Stimulated activated CD8-positive, alpha-beta memory T cell treated with anti-CD3 and anti-CD28 coated beads, Interleukin-15, amount 100 ng/mL, for 4 hours (primary cell): ENCODE measurements at places on chromosomes 16 and 17.

- no peak for DNase-seq
These were observed 11.7 kb downstream of the COL1A1 start for GRCh38 chr17:50189550-50190292.

GRCh38 chr16:774086-775001, 13.8 kb downstream of the MSLN start:
- DNase-seq = no peak

DNA sequence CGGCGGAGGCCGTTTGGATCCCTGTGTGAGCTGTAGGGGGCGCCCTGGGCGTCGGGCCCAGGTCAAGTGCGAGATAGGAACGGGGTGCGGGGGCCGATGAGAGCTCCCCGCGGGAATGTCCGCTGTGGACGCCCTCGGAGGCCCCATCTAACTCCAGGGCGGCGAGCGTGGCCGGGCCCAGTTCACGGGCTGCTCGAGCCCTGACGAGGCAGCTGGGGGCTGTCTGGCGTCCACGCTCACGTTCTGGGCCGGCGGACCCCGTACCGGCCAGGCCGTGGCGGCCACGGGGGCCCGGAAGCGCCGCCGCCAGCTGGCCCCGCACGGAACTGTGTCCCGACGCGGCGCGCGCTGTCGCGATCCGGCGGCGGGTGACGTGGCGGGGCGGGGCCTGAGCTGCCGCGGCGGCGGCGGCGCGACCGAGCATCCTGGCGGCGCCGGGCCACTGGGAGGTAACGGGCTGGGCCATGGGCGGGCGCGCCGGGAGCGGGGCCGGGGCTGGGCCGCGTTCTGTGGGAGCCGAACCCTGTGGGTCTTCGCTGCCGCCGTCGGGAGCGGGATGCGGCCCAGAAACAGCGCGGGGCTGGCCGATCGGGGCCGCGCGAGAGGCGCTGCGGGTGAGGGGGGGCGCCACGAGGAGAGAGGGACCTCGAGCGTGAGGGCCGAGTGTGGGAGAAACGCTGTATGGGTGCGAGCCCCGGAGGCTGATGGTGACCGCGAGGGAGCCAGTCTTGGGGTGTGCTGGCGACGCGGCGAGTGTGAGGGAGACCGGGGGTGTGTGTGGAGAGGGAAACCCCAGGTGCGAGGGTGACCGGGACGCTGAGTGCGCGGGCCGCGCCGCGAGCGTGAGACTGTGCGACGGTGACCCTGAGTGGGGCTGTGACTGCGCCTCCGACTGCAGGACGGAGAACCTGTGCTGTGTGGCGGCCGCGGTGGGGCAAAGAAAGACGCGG, at the start of gene SLC7A6:
Gene SLC7A6, plus strand, starts transcription at position 399 of the 950 bp plus-strand sequence. CDS start 10,201 bp downstream, outside the sequence.
- DNase-seq = peak; percentile 63

DNA sequence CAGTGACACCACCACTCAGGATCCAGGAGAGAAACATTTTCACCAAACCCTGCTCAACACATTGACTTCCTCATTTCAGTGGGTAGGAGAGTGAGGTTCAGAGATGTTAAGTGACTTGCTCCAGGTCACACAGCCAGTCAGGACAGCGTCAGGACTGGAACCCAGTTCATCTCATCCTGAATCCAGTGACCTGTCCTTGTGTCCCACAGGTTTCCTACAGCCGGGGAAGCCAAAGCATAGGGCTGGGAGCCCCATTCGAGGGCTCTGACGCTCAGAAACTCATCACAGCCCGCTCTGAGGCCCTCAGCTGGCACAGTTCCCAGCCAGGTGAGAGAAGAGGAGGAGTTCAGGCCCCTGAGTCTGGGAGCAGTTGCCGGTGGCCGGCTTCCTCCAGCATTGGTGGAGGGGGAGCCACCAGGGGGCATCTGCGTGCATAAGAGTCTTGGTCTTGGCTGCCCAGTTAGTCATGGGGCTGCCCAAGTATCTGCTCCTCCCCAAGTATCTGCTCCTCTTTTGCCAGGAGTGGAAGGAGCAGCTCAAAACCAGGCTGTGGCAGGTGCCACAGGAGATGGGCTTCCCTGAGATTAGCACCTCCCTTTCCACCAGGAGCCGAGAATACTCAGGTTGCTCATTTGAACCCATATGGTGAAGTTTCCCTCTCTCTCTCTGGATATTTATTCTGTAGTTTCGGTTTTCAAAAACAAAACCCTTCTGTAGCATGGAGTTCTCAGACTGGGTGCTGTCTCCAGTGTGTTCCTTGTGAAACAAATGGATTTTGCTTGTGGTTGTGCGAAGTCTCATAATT, 56.0 kb downstream of the TNFRSF13B start:
- DNase-seq = no peak

GRCh38 chr16:88653101-88653500, 2.2 kb upstream of the CYBA start:
- DNase-seq = no peak

- DNase-seq = no peak
These were observed 32.1 kb downstream of the NDE1 start for GRCh38 chr16:15682105-15682570.

- no peak for DNase-seq
These were observed 60.2 kb upstream of the ZKSCAN2 start for GRCh38 chr16:25317732-25318316.

DNA sequence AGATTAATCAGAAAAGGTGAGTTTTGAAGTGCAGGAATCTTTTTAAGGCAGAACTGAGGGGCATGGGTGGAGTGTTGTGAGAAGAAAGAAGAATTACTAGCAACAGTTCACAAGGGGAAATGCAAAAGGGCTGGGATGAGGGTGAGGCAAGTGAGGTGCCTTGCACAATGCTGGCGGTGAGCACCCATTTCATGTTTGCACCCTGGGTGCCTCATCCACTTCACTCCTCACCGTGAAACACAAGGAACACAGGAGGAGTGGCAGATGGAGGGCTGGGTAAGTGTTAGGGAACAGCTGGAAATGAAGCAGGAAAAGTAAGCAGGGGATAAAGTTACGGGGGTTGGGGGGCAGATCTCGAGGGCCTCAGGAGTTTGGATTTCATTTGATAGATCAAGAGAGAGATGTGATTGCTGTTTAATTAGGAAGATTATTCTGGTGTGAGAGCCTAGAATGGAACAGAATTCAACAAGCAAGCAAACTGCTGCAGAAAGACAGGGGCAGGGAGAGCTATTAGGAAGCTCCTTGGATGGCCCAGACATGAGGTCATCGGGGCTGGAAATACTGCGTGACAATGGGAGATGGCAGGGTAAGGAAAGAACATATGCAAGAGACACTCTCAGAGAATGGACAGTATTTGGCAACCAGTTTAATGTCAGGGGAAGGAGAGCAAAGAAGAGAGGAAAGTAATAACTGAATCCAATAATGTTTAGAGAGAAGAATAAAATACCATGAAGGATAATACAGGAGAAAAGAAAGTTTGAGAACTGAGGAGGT, 8.3 kb upstream of the HEATR6 start:
- no peak for DNase-seq

- no peak for DNase-seq
These were observed 81.5 kb downstream of the CA4 start for GRCh38 chr17:60231234-60231633.

DNA sequence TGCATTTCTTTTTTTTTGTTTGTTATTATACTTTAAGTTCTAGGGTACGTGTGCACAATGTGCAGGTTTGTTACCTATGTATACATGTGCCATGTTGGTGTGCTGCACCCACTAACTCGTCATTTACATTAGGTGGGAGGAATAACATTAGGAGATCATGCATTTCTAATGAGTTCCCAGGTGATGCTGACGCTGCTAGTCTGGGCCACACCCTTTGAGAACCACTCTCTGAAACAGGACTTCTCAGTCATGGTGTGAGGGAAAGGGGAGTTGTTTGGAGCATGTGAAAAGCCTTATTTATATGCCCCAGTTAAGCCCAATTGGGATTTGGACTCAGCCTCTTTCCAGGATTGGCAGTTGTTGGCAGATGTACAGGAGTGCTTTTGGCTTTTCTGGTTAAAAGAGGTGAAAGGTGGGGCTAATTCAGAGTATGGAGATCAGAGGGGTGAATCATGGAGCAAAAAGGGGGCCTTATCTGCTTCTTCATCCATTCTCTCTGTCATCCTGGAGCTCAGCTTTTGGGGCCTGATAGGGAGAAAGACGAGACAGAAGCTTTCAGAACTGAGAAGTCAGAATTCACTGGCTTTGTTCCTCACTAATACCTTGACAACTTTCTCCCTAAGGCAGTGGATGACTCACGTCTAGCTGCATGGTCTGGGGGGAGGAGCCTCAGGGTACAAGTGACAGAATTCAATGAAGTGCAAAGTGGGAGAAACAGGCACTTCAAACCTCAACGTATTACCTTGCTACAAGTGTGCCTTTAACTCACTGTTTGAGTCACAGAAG, 180.0 kb upstream of the CACNG3 start:
- DNase-seq = peak; percentile 1

- DNase-seq = no peak
These were observed 12.4 kb downstream of the ZFPM1 start for GRCh38 chr16:88465387-88465983.

- no peak for DNase-seq
These were observed 139.4 kb upstream of the TBX2 start for GRCh38 chr17:61260071-61260797.

DNA sequence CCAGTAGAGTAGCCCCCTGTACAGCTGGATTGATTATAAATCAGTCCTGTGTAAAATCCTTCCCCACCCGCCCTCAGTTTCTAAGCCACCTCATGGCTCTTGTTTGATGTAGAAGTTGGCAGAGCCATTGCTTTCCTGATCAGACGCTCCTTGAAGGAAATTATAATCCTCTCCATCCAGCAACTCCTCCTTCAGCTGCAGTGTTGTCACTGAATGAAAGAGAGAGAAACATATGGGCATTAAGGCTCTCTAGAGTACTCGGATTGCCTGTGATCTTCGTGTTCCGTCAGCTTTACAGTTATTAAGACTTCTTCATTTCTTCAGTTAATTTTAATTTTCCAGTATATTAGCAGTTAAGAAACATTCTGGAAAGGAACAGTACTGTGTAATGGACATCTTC, 14.3 kb downstream of the NME2 start:
- no peak for DNase-seq

DNA sequence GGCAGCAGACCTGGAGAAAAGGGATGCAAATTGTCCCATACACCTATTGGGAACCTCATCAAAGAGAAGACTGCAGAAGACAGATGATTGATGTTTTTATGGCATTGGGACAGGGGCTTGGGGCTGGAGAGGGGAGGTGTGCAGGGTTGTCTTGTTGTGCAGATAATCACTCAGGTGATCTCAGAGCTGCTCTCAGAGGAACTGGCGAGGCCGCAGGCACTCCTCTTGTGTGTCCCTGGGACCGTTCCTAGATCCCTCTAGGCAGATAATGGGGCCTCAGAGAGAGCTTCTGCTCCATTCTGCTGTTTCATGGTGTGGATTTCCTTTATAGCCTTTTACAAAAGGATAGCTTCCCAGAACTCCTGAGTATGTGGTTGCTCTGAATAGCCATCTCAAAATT, 1.6 kb downstream of the RNF213 start:
- no peak for DNase-seq

- DNase-seq = no peak
These were observed 95.4 kb downstream of the SNX11 start for GRCh38 chr17:48202959-48203358.

DNA sequence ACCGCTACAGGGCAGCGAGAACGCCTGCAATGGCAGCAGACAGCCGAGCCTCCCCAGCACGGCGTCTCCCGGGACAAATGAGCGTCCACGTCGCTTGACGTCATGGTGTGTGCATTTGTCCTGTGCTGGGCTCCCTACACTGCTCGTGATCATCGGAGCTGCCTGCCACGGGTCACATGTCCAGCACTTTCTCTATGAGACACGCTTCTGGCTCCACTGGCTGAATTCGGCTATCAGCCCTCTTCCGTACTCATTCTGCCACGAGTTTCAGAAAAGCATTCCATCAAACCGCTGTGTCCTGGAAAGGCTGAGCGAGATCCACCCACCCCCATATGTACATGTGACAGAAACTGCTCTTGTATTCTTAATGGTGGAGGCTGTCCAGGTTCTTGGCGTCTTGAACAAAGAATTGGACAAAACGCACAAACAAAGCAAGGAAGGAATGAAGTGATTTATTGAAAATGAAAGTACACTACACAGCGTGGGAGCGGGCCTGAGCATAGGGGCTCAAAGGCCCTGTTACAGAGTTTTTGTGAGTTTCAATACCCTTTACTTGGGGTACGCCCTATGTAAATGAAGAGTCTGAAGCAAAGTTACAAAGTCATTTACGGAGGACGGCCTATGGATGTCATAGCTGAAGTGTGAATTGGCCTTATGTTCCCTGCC, 28.5 kb upstream of the SHCBP1 start:
- DNase-seq = no peak

- no peak for DNase-seq
These were observed 37.9 kb downstream of the SOX8 start for GRCh38 chr16:1019231-1020090.

DNA sequence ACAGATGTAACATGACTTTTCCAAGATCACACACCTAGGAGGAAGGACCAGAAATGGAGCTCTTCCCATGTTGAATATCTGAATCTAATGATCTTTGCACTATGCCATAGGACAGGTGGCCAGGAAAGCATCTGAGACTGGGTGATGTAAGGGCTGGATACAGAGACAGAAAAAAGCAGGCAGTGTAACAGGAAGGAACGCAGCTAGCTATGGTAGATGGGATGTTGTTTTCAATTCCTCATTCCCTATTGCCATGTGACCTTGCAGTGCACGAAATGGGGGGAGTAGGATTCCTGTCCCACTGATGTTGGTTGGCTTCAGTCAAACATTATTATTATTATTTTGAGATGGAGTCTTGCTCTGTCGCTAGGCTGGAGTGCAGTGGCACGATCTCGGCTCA, 3.7 kb upstream of the NPIPB15 start:
- no peak for DNase-seq
